ENCODE measurements at places on chromosomes 6 and 20.

DNA sequence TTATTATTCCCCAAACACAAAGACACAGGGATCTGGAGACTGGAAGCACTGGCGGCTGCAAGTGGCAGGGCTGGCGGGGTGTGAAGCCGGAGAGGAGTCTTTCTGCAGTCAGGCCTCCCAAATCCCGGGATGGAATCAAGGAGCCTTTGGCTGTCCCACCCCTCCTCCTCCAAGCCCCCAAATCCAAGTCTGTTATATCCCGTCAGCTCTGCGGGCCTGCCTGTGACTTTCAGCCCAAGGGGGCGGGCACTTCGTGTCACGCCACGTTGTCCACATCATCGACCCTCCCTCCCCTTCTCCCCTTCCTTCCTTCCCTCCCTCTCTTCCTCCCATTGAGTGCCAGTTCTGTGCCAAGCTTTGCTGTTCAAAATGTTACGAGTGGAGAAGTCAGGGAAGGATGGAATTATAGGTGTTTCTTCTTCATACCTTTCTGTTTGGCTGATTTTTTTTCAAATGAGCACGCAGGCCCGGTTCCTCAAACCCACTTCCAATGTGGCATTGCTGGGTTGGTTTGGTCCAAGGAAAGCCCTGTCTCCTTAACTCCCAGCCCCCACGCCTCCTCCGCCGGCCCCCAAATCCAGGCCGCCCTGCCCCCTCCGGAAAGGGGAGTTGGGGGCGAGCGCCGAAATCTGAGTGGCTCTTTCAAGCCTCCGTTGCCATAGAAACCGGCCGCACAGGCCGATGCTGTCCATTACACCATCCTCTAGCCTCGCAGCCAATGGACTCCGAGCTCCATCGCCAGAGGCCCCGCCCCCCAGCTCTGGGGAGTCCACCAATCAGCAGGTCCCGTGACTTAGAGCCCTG, 12.7 kb downstream of the ZCCHC3 start:
- DNase-seq: peak; percentile 87

GRCh38 chr6:123849406-123849805, 45.7 kb downstream of the NKAIN2 start:
- no peak for DNase-seq

DNA sequence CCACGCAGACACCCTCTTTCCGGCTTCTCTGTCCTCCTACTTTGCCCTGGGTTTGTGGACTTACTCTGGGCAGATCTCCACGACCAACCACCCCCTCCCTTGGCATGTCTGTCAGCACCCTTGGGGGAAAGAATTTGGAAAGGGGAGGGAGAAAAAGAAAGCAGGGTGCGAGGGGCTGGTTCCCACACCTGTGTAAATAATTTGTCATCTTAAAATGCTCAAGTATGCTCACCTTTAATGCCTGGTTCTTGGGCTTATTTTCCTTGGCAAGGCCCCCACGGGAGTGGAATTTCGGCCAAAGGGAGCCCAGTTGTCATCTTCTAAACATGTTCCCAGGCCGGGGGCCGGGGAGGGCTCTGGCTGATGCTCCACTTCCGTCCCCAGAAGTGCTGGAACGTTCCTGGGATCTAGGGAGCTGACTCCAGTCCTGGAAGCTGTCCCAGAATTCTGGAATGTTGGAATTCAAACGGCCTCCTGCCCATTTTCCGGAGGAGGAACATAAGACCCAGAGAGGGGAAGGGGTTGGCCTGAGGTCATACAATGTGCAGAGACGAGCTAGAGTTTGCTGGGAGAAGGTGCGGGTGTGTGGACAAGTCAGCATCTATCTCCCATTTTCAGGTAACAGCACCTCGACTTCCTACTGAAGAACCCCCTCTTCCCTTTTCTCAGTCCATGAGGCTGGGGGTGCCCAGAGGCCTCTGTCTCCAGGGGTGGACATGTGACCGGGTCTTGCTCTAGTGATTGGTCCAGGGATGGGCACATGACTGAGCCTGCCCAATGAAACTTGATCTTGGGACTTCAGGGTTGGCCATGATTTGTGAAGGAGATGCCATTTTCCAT, 122.3 kb downstream of the CEBPB start:
- no peak for DNase-seq

GRCh38 chr6:143928853-143929252, 64.6 kb downstream of the ZC2HC1B start:
- DNase-seq: no peak

GRCh38 chr6:118542184-118542952, 5.7 kb upstream of the PLN start:
- no peak for DNase-seq

GRCh38 chr6:142045380-142046278, 87.1 kb upstream of the GJE1 start:
- no peak for DNase-seq

DNA sequence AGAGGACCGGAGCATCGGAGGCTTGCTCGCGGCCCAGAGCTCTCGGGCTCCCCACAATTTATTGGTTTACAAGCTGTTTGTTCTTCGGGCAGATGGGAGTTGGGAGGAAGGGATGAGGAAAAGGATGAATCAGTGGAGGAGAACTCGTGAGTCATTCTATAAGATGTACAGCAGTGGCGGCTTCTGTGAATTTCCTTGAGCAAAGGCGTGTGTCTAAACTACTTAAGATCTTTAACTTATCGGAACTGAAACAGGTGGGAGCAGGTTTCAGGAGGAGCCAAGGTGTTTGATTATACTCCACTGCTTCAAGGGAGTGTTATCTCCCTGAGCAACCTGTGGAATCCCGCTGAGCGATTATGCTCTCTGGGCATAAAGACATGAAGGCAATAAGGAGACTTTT, 50.5 kb upstream of the IBTK start:
- DNase-seq: no peak

- no peak for DNase-seq
Observed at GRCh38 chr20:3044336-3044965, 1.0 kb downstream of the GNRH2 start.

- no peak for DNase-seq
Observed at GRCh38 chr6:106186714-106187113, 100.6 kb downstream of the PRDM1 start.

DNA sequence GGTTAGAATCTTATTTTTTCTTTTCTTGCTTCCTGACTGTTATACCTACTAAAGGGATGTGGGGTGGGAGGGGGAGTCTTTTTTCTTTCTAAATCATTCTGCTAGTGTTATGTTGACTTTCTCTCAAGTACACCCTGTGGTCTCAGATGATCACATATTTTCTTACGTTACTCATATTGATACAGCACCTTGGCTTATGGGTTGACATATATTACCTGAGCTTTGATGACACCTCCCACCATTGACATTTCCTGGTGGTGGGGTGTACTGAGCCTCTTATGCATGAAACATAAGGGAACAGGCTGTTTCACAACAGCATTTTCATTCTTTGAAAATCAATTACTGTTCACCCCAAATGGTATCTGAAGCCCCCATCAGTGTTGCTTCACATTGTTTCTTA, 169.8 kb downstream of the MMS22L start:
- DNase-seq: no peak

GRCh38 chr6:89999945-90000825, 105.9 kb downstream of the GJA10 start:
- DNase-seq: no peak

Data from activated naive CD4-positive, alpha-beta T cell treated with anti-CD3 and anti-CD28 coated beads, Interleukin-2, amount 50 U/mL, for 16 hours (primary cell).